ENCODE measurements at places on chromosomes 3 and 15.

- no peak for DNase-seq
These were observed 50.4 kb downstream of the GPR171 start for GRCh38 chr3:151152455-151153079.

DNA sequence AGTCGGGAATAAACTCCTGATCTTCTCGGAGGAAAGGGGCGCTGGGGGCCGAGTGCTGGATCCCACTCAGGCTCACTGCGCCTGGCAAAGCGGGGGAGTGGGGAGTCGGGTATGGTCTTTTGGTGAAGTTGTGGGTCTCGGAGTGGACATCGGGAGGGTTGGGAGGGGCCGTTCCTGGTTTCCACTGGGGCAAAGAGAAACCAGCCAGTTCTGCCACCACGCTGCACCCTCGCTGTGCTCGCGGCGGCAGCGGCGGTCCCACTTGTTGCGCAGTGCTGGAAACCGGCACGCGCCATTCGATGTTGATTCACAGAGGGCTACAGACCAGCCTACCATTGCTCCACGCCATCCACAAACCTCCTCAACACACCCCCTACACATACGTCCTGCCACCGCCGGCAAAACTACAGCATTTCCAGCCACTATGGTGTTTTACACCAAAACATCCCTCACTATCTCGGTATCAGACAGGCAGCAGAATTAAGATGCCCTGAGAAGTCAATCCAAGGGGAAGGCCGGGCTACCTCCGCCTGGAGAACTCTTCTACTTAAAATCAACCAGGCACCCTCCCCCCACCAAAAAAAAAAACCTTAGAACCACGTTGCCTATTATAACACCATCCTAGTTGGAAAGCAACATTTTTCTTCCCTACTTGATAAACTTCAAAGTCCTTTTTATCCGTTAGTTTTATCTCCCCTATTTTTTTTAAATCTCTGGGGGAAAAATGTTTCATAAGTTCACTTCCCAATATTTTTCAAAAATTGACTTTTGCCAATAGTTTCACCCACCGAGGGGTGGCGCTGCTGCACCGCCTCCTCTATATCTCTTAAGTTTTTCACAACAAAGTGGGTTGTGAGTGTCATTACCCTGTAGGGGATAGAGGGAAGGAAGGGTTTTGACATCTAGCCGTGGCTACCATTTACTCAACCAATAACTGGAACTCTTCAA, 3.6 kb downstream of the BCL6 start:
- peak; percentile 20 for DNase-seq

DNA sequence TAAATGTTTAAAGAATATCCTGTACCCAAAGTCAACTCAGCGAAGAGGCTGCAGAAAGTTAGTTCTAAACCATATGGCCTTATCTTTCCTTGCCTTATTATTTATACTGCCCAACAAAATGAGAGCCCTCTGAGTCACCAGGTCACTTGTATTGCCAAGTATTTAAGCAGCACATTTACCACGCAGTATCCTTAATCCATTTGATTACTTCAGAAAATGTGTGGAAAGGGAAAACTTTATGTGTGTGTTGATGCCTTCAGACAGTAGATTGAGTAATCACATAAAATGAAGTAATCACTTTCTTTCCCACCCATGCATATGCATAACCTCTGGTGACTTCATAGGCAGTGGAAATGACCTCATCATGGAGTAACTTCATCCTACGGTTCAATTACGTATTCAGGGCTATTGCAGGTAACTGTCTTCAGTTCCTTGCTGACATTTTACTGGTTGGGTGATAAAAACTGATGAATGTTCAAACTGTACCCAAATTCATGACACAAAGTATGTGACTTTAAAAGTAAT, 7.5 kb upstream of the CADPS start:
- no peak for DNase-seq

- no peak for DNase-seq
These were observed 38.0 kb downstream of the PRKCD start for GRCh38 chr3:53198996-53199395.

- DNase-seq = no peak
These were observed 16.2 kb downstream of the XPC start for GRCh38 chr3:14162178-14162577.

- no peak for DNase-seq
These were observed 23.7 kb downstream of the ALPK3 start for GRCh38 chr15:84840741-84841429.

Measured in activated naive CD4-positive, alpha-beta T cell (primary cell).